B cell (primary cell): ENCODE measurements at places on chromosomes 5 and 9. TPM values are rescaled to one million over a fixed set of nuclear protein-coding genes. Genes with fewer than 3 reads are reported as not detected.

- no peak for DNase-seq
Observed at GRCh38 chr5:9865574-9865973, 235.4 kb upstream of the TAS2R1 start.

DNA sequence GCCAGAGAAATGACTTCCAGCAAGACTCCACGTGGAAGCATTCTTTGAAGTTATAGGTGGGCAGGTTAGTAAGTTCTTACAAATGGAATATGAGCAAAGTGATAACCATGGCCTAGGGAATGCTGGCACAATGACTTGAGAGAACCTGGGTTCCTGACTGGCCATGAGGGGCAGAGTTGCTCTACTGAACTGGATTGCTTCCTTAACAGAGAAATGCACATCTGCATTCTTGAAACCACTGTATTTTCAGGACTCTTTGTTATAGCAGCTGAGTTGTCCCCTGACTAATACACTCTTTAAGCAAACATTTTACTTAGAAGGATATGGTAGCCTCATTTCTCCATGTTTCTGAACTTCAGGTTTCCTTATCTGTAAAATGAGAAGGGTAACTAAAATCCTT lies 108.3 kb upstream of the GNA14 start:
- no peak for DNase-seq

- DNase-seq: no peak
Observed at GRCh38 chr9:19022206-19022605, 10.8 kb downstream of the SAXO1 start.

DNA sequence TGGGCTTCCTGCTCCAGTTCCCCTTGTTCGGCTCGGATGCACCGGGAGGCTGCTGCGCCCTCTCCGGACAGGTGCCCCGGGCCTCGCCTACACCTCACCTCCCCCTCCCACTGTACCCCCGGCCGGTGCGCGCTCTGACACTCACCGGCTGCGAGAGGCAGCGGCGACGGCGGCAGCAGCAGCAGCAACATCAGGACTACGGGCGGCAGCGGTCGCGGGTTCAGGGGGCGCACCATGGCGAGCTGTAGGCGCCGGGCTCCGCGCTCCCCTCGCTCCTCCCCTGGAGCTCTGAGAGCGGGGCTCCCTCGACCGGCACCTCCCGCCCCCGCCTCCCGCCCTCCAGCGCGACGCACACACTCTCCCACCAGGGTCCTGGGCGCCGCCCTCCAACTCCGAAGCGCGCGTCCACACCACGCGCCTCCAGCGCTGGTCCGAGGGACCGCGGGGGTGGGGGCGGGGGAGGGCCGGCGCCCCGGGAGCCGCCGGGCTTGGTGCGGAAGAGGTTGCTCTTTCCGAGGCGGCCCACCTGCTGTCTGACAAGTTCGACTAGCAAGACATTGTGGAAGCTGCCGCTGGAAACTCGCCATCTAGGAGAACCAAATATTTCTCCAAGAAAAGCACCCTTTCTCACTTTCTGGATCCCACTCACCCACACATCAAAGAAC lies at the start of gene GFRA3:
Gene GFRA3 (minus strand): TSS at position 433 of the 665 bp plus-strand sequence. CDS start 197 bp downstream, at position 236.
- peak; percentile 12 for DNase-seq

DNA sequence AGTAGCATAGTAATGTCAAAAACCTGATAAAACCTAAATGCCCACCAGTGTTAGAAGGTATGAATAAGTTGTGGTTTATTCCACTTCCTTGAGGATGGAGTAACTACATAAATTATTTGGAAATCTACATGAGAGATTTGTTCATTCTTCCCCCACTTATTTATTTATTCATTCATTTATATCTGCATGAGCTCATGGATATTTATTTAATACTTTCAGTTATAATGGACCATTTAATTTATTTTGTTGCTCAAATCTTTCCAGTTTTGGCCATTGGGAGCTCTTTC lies 223.8 kb upstream of the S1PR3 start:
- DNase-seq: no peak

DNA sequence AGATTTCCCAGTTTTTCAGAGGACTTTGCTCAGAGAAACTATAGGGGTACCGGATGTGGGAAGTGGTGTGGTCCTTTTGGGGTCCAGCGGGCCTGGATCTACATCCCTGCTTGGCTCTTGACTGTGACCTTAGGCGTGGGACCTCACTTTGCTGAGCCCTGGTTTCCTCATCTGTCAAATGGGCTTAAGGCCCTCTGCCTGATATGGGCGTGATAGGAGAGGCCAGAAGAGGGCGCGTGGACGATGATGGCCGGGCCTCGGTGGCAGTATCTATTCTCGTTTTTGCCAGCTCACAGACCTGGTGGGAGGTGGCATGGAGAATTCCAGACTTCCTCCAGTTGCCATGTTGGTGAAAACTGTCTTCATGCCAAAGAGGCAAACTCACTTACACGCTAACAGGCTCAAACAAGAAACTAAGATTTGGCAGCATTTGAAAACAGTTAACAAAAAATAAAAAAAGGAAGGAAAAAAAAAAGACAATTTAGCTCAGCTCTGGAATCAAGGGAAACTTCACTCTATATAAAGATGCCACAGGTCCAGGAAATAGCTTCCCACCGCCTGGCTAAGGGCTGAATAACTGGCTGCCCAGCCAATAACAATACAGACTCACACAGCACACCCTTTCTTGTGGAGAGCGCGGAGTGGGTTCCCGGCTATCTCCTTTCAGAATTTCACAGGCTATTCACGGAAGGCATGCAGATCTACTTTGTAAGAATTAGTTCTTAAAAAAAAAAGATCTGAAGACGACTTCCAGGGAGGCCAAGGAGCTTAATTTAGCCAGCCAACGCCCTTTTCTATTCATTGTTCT lies 1.7 kb downstream of the SH3PXD2B start:
- DNase-seq: no peak

- DNase-seq: no peak
Observed at GRCh38 chr5:2748861-2749513, 2.5 kb downstream of the IRX2 start.

GRCh38 chr5:53431665-53432064 lies 48.8 kb upstream of the FST start:
- DNase-seq: no peak

DNA sequence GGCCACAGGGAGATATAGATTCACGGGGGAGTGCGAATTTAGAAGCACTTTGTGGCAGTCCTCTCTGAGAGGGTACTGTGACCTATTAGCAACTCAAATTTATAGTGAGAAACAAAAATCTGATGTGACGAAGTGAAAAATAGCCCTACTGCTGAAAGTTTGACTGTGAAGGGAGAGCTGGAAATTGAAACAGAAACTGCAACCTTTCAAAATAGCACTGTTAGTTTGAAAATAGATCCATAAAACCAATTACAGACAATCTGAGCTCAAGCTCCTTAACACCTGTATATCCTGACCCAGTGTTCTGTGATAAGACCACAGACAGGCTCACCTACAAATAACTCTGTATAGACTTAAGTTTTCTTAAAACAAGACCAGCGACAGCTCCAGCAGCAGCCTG lies 420.1 kb downstream of the IRX1 start:
- DNase-seq: no peak

GRCh38 chr5:142664067-142664466 lies 21.8 kb downstream of the FGF1 start:
- DNase-seq: no peak

DNA sequence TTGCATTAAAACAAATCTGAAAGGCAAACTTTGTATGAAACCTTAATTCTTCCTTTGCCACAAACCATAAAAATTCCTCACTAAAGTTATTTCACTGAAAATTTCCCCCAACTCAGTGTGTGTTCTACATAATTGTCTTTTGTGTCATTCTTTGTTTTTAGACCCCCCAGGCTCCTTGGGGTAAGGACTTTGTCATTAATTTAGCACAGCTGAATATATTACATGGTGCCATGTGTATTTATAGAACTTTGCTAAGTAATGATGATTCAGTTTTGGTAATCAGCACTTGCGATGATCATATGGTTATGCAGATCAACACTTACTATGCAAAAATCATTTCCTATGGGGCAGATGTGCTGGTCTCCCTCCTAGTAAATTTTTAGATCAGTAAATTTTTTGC lies 712.1 kb upstream of the MEF2C start:
- DNase-seq: no peak

DNA sequence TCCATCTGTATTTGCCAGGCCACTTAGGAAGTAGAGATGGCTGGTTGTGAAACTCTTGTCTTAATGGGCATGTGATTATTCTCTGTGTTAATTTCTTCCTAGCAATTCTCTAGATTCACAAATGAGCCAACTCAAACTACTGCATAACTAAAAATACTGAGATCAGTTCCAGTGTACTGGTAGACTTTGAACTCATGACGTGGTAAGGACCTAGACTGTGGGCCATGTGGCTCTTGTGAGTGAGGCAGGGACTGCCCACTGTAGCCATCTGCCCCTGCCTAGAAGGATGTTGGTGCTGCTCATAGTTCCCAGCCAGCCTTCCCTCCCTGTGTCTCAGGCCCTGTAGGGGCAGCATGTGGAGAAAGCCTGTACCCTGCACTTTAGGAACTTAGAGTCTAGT lies 47.4 kb downstream of the CYSTM1 start:
- DNase-seq: no peak

GRCh38 chr5:749101-749670 lies 35.3 kb downstream of the ZDHHC11B start:
- no peak for DNase-seq

DNA sequence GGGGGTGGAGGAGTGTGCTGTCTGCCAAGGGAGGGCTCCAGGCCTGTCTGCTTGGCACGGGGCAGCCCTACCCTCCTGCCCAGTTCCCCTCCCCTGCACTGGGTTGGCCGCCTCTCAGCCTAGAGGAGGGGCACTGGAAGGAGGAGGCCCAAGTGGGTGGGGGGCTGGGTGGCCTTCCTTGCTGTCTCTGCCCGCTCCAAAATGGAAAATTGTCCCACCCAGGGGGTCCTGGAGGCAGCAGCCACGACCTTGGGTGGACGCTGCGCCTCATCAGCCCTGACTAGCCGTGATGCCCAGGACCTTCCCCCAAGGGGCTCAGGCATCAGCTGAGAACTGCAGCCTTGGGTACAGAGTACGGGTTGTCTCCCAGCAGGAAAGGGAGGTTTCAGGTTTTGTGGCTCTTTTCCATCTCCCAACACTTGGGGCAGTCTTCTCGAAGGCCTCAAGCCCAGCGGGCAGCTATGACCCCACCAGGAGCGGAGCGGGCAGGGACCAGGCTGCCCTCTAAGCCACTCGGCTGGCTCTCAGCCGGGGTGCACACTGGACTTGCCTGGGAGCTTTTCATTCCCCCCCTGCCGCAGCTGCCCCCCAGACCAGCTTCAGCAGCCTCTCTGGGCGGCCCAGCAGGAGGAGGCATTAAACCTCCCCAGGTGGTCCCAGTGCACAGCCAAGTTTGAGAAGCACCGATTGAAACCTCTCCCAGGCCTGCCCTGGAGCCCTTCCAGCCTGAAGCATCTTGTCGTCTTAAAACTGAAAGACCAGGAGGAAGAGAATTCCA lies 20.6 kb downstream of the NTNG2 start:
- DNase-seq: no peak

DNA sequence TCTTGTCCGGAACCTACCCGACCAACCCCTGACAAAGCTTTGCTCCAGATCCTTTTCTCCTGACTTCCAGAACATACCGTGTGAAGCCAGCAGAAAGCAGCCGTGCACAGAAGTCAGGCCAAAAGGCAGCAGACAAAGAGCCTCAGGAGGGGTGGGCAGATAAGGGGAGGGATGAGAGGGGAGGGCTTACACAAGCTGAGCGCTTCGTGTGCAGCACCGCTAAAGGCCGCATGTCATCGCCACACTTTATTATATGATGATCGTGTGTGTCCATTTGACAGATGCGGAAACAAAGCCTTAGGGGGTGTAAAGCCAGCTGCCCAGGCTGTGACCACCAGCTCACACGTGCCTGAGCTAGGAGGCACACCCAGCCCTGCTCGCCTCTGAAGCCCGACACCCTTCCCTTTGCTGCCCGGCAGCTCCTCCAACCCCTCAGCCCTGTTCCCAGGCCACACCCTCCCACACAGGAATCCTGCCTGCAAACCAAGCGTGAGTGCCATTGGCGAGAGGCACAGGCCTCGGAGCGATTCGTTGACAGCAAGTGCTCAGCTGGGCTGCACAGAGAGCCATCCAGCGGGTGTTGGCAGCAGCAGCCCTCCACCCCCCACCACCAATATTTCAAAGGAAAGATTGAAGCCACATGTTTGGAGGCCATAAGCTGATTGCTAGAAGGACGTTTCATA lies 170.5 kb upstream of the SMIM23 start:
- no peak for DNase-seq

DNA sequence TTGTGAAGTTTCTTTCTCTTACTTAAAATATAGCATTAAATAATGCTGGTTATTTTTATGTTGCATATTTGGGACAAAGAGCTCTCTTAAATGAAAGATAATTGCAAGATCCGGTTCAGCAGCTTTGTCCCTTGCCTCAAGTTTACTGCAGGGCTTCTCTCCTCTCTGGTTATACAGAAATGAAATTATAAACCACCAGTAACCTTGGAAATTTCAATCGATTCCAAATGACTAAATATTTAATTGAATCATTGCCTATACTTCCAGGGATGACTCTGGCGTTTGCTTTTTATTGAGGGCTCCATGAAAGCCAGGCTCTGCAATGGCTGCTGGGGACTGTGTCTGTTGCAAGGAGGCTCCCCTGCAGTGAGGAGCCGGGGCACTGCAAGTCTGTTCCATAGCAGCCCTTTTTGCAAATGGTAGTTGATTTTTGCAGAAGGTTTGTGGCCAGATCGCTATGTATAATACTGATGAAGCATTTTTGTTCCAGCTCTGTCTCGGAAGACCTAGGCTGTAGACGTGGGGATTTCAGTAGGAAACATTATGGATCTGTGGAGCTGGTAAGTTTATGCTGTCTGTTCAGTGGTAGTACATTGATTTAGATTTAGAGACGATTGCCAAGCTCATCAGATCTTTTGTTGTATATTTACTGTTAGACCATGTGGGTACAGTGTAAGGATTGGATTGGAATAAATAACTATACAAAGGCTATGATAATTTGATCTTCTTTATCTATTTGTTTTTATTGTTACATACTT lies at the start of gene GARNL3:
Gene GARNL3 (plus strand): TSS at position 313 of the 758 bp plus-strand sequence. CDS start 104 bp downstream, at position 417.
- no peak for DNase-seq

LCP2 gene
- total RNA-seq: 13.6 and 13.9 TPM in 2 replicates

TAF11L5 gene
- not detected in 2 replicates for total RNA-seq

OXCT1 gene
- 34.9 and 35.6 TPM in 2 replicates for total RNA-seq
